ENCODE measurements at places on chromosomes 7 and 10.
A peak's percentile ranks its signal among the peaks of the same experiment; 100 is the strongest.

DNA sequence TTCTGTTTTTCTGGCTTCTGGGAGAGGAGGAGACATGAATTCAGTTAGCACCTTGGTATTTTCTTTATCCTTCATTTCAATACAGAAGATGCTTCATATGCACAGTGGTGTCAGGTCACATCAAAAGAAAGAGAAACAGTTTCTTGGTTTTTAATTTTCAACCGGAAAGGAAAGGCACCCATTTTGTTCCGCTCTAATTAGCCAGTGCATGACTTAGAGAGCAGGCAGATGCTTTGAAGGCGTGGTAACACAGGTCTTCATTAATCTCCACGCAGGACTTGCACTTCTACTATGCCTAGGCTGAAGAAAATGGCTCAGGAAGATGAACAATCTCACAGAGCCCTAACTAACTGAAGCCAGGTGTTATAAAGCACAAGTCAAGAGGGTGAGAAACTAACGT is 70.4 kb upstream of the ATRNL1 start:
- no peak for DNase-seq

DNA sequence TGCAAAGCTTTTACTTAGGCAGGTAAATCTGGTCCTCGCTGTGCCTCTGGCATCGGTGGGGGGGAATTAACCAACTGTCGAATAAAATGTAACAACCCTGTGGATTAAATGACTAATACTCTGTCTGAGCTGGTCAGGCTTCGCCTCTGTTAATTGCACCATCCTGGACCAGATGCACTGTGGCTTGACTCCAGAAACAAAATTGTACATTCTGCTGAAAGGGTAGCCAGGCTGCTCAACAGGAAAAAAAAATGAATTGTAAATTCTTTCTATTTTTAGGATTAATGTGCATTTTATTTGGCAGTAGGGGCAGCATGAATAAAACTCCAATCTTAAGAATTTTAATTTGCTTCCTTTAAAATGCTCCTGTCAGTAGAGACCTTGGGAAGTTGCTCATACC is 389.4 kb downstream of the SORCS1 start:
- no peak for DNase-seq

DNA sequence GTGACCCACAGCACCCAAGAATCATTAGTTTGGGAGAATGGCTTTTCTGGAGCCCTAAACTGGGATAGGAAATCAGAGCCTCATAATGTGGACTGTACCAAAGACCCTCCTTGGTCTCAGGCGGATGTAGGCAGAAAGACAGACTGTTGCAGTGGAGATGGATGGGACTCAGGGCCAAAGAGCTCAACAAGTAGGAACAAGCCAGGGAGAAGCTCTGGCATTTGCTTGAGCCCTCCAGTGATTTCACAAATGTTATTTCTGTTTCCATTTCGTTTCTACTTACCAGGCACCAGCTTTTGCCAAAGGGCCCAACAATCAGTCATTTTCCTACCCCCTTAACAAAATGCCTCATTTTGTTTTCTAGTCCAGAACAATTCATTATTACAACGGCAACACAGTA is 762.7 kb downstream of the KCNMA1 start:
- no peak for DNase-seq

DNA sequence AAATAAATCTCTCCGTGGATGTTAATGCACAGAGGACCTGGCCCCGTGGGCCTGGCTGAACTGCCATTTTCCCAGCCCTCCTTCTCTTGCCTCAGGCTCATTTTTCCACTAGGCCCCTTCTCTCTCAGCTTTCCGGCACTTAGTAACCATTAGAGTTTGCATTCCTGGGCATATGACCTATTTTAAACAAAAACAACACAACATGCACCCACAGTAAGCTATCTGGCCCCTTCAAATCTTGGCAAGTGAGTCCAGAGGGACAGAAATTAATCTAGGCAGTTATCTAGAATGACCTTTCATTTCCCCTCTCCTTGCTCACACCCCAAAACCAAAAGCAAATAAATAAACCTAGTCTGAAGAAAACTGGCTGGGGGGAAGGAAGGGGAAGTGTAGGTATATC is 11.7 kb downstream of the FBXW4 start:
- DNase-seq, result no peak

GRCh38 chr10:89144836-89145235 is 62.3 kb downstream of the CH25H start:
- no peak for DNase-seq

- no peak for DNase-seq
Observed at GRCh38 chr10:129864601-129865126, 99.4 kb downstream of the EBF3 start.

GRCh38 chr7:142347091-142347490 is 89.2 kb upstream of the PRSS58 start:
- no peak for DNase-seq

DNA sequence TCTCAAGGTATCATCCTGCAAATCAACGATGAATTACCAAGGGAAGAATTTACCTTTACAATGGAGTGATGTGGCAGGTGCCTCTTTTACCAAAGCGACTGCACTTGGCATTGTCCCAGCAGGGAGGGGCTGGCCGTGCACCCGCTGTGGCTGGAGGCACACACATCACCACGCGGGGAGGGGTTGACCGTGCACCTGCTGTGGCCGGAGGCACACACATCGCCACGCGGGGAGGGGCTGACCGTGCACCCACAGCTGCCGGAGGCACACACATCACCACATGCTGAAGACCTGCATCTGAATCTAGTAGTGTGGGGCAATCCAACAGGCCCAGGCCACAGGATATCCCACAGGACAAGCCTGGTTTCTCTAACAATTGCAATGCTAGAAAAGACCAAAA is 493.5 kb downstream of the DNAJB6 start:
- no peak for DNase-seq

DNA sequence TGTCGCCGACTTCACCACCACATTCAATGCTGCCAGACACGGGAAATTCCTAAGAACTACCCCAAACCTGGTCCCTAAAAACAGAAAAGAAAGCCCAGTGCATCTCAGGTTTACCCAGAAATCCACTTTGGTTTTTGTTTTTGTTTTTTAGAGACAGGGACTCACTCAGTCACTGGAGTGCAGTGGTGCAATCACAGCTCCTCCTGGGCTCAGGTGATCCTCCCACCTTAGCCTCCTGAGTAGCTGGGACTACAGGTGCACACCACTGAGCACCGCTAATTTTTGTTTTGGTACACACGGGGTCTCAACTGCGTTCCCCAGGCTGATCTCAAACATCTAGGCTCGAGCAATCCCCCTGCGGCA is 22.8 kb downstream of the MAD1L1 start:
- no peak for DNase-seq

DNA sequence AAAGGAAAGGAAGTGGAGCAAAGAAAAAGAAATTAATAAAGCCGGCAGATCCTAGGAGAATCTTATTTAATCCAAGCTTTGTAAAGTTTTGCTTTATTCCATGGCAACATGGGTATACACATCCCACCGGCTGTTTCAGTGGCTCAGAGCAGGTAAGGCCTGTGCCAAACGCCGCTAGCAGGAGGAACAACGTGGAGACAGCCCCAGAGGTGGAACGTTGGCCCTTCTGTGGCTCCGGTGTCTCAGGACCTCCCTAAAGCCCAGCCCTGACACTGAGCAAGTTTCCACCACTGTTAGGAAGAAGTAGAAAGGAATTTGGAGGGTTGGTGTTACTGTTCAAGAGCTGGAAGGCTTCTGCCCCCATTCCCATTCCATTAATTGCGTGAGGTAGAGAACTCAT is 52.0 kb downstream of the EGFR start:
- no peak for DNase-seq

- DNase-seq, result no peak
Observed at GRCh38 chr10:77527839-77528238, 109.8 kb downstream of the KCNMA1 start.

GRCh38 chr10:118823256-118823907 is 68.6 kb upstream of the CACUL1 start:
- DNase-seq, result no peak

- no peak for DNase-seq
Observed at GRCh38 chr7:106731187-106731586, 70.2 kb upstream of the CCDC71L start.

DNA sequence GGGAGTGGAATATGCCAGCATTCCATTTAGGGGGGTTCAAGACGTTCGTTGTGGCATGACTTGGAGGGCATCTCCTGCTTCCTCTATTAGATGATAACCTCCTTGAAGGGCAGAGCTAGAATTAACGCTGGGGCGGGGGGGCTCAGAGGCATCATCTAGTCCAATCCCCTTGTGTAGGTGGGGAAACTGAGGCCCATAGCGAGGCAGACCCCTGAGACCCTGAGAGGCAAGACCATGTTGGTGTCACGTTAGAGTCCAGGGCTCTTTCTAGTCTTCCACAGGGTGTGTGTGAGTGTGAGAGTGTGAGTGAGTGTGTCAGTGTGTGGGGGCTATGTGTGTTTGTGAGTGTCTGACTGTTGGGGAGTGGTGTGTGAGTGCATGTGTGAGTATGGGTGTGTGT is 29.3 kb upstream of the NUB1 start:
- DNase-seq, result no peak

GRCh38 chr7:46625032-46625431 is 704.0 kb upstream of the IGFBP3 start:
- DNase-seq, result no peak

GRCh38 chr10:34125702-34126101 is 689.4 kb downstream of the PARD3 start:
- no peak for DNase-seq

- no peak for DNase-seq
Observed at GRCh38 chr7:130008941-130009847, 42.0 kb downstream of the ZC3HC1 start.

DNA sequence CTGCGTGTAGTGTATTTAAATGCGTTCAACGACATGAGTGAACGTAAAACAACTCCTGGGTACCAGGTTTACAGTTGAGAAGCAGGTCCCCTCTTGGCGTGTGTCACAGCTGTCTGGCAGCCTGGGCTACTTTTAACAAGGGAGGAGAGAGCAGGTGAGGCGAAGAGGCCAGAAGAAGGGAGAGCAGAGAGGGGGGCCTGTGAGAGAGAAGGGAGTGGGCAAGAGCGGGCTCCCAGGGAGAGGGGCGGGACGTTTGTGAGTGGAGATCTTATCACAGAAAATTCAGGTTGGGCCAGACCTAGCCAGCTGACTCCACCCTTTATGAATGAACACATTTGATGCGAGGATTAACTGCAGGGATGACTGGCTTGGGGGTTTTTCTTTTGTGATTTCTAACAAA is 154.0 kb downstream of the CAMK1D start:
- no peak for DNase-seq

DNA sequence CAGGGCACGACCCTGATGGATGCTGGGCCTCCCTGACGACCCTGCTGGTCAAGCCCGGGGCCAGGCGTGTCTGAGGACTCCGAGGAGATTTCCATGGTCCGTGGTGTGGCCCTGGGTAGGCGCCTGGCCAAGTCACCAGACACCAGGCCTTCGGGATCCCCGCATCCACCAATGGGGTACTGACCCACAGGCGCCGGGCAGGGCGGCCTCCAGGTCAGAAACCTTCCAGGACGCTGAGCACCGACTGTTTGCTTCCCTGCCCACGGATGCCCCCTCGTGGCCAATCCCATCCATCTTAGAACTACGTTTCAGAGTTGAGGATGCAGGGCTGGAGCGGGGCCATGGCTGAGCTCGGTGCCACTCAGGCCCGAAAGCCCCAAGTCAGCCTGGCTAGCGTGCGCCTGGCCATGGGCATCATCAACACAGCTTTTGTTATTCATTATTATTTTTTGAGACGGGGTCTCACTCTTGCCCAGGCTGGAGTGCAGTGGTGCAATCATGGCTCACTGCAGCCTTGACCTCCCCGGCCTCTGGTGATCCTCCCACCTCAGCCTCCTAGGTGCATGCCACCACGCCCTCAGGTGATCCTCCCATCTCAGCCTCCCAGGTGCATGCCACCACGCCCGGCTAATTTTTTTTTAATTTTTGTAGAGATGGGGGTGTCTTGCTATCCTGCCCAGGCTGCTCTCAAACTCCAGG is 7.1 kb upstream of the AMZ1 start:
- peak; percentile 22 for DNase-seq

DNA sequence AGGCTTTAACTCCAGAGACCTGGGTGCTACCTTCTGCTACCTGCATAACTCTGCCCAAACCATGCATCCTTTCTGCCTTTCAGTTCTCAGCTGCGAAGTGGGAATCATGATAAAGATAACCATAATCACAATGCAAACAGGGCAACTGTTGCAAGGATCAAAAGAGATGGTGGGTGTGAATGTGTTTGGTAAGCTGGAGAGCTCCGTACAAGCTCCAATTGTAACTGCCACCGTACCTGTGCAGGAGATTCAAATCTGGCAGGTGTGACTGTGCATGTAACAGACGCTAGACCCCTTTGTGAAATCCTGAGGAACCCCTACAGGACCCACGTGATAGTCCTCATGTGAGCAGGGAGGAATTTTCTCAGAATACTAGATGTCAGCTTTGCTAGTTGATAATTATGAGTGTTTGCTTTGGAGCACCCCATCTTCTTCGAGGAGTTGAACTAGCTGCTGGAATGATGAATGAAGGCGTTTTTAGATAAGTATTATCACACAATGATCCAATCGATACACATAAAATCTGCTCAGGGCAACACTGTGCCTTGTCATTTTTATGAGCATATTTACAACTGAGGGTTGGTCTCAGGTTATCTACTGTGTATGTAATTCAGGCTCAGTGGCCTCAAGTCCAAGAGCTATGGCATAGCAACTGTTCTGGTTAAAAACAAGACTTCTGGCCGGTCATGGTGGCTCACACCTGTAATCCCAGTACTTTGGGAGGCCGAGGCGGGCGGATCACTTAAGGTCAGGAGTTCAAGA is 15.4 kb upstream of the FRAT2 start:
- DNase-seq, result no peak

GRCh38 chr7:4883372-4884144 is at the start of gene RADIL:
TSS of gene RADIL (minus strand) at chr7:4883716. CDS start at chr7:4878139, 5,577 bp downstream.
- peak; percentile 62 for DNase-seq

DNA sequence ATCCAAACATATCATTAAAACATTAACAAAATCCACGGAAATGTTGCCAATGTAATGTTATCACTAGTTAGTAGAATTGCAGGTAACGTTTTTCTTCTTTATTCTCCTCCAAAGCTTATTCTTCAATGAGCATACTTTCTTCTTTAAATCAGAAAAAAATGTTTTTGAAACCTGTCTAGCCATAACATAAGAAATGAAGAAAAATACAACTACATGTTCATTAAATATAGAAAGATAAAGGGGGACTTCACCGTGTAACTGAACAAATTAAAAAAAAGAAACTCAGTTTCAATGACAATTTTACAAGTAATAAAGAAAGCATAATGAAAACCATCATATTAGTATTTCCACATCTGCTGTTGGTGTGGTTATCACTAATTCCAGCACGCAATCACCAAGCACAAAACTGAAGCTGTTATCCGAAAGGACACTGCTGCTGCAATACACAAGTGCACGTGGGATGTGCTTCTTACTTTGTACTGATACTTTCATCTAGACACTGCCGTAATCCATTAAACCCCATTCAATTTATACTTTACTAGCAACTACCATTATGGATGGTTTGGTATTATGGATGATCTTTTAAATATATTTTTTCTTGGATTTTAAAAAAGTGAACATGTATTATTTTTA is 9.6 kb downstream of the ESYT2 start:
- DNase-seq, result no peak
